D721Med (cell line): ENCODE measurements at places on chromosomes 12 and 14.

DNA sequence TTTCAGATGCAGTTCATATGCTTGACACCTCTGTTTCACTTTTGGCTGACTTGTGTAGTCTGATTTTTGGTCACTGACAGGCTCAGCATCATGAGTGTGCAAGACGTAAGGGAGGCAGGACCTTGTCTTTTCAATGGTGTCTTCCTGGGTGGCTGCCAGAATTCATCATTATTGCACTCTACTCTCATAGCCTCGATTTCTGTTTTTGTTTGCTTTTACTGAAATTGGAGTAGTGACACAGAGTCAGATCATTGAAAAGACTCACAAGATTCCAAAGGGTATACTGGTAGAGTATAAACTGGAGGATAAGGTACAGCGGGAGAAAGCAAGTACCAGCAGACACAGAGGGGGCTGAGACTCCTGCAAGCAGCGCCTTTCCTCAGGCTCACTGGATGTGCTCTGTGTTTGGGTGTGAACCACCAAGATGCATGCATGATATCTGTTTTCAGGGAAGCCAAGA is 126.3 kb upstream of the FGD4 start:
- DNase-seq: no peak

DNA sequence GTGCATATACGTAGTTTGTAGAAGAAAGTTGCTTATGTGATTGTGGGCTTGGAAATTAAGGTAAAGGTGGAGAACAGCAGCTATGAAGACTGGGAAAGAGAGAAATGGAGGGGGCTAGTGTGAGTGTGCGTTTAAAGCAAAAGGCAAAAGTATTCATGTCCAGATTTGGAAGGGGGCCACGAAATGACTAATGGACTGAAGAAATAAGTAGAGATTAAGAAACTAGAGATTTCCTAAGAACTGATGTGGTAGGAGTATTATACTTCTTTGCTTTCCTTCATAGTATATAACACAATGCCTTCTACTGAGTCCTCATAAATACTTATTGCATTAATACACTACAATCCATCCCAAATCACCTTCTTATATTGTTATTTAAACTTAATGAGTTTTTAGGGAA is 298.6 kb upstream of the NOVA1 start:
- DNase-seq: no peak

- DNase-seq: no peak
These were observed 156.1 kb downstream of the SLC38A4 start for GRCh38 chr12:46669720-46670119.

DNA sequence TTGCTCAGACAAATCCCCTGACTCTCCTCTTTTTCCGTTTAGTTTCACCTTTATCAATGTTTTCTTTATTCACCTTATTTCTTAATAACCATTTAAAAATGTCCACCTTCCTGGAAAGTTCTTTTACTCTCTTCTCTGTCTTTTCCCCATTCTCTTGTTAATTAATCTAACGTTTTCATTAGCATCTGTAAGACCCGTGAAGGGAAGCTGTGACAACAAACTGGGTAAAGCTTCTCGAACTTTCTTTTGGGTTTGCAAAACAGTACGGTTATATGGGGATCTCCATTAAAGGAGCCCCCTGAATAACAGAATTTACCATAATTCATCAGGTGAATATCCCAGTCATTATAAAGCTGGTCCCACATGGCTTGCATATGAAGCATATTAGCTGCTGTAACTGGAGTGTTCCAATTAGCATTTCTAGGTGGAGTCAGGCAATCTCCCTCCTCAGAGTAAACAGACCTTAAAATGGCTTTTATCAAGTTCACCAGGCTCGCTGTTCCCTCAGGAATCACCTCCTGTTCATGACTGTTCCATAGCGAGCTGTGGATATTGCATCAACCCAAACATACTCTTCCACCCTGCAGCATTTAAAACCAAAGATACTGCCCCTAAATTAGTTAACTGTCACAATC is 42.4 kb downstream of the TMEM30B start:
- no peak for DNase-seq

- peak; percentile 100 for DNase-seq
These were observed at the start of gene TRMT61A for GRCh38 chr14:103528587-103529382. Gene TRMT61A (plus strand): TSS chr14:103529196. CDS start chr14:103529979, 783 bp downstream.

GRCh38 chr14:39218171-39218769 is 15.4 kb upstream of the MIA2 start:
- DNase-seq: no peak

- DNase-seq: no peak
These were observed 21.8 kb downstream of the SENP1 start for GRCh38 chr12:48084066-48084465.

- no peak for DNase-seq
These were observed 46.7 kb downstream of the BORCS5 start for GRCh38 chr12:12403264-12404248.

GRCh38 chr12:9751204-9752144 is 9.2 kb downstream of the CD69 start:
- no peak for DNase-seq

GRCh38 chr14:84203896-84204295 is 1326.0 kb upstream of the FLRT2 start:
- no peak for DNase-seq

- DNase-seq: no peak
These were observed 1.1 kb upstream of the SP1 start for GRCh38 chr12:53378724-53379388.

- no peak for DNase-seq
These were observed 224.6 kb upstream of the FOXN3 start for GRCh38 chr14:89641495-89642175.

GRCh38 chr14:96177766-96178375 is 26.8 kb upstream of the BDKRB2 start:
- DNase-seq: no peak

DNA sequence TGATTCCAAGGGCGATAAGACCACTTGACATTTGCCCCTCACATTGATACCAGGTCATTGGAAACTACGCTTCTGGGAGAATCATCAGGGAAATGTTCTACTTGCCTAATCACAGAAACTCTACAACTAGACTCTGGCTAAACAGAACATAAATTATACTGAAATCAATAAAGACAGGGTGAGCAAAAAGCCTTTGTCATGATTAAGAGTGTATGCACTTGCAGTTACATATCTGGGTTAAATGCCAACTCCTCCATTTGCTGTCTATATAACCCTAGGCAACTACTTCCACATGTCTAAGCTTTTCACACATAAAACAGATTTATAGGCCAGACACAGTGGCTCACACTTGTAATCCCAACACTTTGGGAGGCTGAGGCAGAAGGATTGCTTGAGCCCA is 125.7 kb downstream of the PHLDA1 start:
- no peak for DNase-seq

GRCh38 chr12:4833053-4833452 is 76.7 kb upstream of the KCNA1 start:
- DNase-seq: no peak

- no peak for DNase-seq
These were observed 4.3 kb downstream of the GALNT9 start for GRCh38 chr12:132324841-132325732.

DNA sequence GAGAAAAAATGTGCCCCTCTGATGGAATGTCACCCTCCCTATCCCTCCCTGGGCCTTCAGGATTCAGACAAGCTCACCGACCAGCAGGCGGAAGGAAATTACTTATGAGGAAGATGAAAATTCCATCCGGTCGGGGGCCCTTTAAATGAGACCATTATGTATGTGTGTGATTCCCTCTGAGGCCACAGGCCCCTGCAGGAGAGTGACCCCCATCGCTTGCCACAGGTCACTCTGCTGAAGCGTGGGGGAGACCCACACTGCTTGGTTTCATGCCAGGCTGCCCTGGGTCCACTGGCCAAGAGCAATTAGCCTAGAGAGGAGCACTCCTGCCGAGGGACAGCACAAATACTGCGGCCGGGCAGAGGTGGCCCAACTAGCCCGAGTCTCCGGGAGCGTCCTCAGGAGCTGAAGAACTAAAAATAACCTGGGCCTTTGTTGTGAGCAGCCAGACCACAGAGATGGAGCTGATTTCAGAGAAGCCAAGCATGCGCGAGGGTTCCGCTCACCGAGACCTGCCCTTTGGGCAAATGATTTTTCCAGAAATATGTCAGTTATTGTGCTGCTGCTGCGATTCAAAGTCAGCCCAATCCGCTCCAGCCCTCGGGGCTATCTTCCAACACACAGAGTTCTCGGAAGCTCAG is 276.4 kb downstream of the DPF3 start:
- DNase-seq: no peak

GRCh38 chr12:46370792-46371717 is 1.5 kb downstream of the SLC38A2 start:
- peak; percentile 58 for DNase-seq

DNA sequence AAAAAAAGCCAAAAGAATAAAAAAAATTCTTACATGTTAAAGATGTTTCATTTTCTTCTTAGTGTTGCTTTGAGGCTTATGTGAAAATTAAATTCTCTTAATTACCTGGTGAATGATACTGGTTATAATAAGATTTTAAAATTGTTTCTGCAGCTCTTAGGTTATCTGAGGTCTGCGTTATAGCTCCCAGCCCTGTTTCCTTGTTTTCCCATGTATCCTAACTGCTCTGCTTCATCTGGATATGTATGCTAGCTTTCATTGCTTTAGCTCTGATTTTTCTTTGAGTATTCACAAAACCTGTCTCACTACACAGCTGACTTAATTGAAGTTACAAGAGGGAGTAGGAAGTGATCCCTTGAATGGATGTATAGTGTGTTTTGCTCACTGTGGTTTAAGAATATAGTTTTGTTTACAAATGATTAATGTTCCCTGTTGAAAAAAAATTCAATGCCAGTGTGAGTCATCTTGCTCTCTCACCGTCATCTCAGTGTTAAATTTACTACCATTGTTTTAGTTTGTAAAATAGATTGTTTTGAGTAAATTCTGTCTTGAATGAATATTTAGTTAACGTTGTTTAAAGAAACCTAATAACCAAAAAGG is 26.8 kb downstream of the CPSF6 start:
- DNase-seq: no peak

DNA sequence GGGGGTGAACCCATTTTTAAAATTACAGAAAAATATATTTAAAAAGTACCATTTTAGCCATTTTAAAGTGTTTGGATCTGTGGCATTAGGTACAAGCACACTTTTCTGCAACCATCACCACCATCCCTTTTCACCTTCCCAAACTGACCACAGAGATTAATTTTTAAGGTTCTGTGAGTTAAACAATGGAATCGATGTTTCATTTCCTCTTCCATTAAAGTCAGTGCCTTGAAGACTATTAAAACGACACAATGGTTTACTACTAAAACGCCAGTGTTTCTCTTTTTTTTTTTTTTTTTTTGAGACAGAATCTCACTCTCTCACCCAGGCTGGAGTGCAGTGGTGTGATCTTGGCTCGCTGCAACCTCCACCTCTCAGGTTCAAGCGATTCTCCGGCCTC is 78.1 kb upstream of the GPR68 start:
- DNase-seq: no peak

- DNase-seq: no peak
These were observed 1316.3 kb downstream of the TMEM121 start for GRCh38 chr14:106842687-106843086.

- no peak for DNase-seq
These were observed 146.0 kb upstream of the PLEKHG7 start for GRCh38 chr12:92556637-92557421.

DNA sequence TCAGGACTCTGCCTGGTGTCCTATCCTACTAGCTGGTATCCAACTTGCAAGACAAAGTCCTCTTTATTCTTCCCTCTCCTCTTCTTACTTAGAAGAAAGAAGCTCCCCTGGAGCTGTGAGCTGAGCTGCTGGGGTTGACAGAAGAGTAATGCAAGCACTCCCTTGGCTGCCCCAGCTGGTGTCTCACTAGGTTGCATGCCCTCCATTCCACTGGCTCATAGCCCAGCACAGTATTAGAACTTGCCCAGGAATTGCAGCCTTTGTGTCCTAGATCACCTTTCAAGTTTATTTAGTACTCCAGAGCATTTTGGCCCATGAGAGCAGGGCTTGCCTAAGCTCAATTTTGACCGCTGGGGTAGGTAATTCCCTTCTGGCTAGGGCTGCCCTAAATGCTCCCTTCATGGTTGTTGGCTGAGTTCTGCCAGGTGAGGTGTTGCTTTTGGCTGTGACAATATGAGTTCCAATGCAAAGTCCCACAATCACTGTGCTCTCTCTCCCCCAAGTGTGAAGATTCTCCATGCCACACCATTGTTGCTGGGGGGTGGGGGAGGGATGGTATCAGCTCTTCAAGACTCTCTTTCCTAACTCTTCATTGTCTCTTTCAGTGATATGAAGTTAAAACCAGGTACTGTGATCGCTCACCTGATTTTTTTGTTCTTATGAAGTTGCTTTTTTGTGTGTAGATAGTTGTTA is 317.4 kb upstream of the DDHD1 start:
- DNase-seq: no peak

DNA sequence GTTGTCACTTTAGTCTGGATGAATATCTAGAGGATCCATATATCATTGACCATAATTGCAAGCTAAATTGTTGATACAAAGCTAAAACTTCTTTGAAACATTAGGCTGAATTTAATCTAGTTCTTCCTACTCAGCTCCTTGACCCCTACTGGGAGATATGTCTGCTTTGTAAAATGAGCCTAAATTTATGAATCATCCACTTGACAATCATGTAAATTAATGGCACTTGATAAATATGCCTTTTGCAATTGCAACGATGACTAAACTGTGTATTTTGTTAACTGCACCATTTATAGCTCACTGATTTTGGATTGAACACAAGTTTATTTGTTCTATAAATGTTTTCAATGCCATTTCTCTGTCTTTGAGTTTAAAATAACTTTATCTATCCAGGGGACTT is 1616.5 kb upstream of the FLRT2 start:
- DNase-seq: no peak

DNA sequence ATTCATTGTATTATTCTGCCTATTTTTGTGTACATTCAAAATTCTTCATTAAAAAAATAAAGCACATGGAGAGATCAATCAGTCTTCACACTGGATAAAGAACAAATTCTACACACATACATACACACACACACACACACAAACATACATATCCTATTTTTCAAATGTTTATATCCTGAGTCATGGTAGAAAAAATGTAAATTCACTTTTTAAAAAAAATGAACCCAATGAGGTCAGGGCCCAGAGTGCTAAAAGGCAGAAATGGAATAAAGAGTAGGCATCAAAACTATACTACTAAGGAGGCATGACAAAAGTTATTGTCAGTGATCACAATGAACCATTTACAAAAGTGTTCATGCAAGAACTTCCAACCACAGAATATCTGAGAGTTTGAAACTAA is 17.3 kb downstream of the GALC start:
- DNase-seq: no peak

- DNase-seq: no peak
These were observed 17.8 kb downstream of the EEA1 start for GRCh38 chr12:92911339-92911738.

- no peak for DNase-seq
These were observed 59.0 kb upstream of the HIF1A start for GRCh38 chr14:61636291-61636690.

DNA sequence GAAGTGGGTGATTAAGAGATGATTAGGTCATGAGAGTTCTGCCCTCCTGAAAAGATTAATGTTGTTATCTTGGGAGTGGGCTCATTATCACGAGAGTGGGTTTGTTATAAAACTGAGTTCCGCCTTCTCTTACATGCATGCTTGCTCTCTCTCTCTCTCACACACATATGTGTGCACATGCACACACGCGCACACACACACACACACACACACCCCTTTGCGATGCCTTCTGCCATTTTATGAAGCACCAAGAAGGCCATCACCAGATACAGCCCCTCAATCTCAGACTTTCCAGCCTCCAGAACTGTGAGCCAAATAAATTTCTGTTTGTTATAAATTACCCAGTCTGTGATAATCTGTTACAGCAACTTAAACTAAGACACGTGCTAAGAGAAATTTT is 5.7 kb upstream of the SLC41A2 start:
- DNase-seq: no peak
